ENCODE measurements at places on chromosomes 1 and 21. TPM values are rescaled to one million over a fixed set of nuclear protein-coding genes. Genes with fewer than 3 reads are reported as not detected.

Gene LAPTM5
- 0.72 TPM for total RNA-seq

Gene ASCL5
- not detected for total RNA-seq

Gene ZNF648
- not detected for total RNA-seq

Gene KCNT2
- total RNA-seq = 35.5 TPM

Gene PLA2G2E
- not detected for total RNA-seq

All from cardiac atrium fibroblast (primary cell).